ENCODE measurements at places on chromosomes 2 and 18. TPM values are rescaled to one million over a fixed set of nuclear protein-coding genes. Genes with fewer than 3 reads are reported as not detected.

STARD6 gene
- total RNA-seq, result not detected

GALNT14 gene
- 1.7 TPM for total RNA-seq

ZAP70 gene
- 7.5 TPM for total RNA-seq

B3GNT7 gene
- 6.7 TPM for total RNA-seq

HOXD13 gene
- not detected for total RNA-seq

SRD5A2 gene
- total RNA-seq, result not detected

DSEL gene
- total RNA-seq, result 16.9 TPM
